ENCODE measurements at places on chromosomes 1 and 21.

- DNase-seq, result peak; percentile 53
These were observed 32.8 kb downstream of the C2CD2 start for GRCh38 chr21:41921021-41921420.

DNA sequence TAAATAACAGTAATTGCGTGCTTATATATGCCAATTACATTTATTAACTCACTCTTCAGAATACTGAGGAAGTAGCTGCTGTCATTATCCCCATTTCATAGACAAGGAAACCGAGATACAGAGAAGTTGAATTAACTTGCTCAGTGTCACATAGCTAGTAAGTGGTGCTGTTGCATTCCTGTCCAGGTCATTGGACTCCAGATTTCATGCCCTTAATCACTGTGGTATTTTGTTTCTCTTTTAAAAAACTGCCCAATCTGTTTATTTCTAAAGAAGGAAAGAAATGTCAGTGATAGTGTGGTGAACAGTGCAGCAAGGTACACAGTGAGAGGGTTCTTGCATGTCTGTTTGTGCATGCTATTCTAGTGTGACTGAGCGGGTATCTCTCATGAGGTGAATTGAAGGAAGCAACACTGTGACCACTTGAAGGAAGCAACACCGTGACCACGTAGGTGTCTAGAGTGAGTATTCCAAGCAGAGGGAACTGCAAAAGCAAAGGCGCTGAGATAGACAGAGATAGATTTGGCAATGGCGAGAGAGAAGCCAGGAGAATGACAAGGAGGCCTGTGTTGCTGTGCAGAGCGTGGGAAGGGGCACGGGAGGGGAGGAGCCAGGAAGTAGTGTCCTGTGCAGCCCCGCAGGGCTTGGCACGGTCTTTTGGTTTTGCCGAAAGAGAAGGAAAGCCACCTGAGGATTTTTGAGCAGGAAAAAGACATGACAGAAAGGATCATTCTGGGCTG is 95.9 kb downstream of the CAMTA1 start:
- no peak for DNase-seq

DNA sequence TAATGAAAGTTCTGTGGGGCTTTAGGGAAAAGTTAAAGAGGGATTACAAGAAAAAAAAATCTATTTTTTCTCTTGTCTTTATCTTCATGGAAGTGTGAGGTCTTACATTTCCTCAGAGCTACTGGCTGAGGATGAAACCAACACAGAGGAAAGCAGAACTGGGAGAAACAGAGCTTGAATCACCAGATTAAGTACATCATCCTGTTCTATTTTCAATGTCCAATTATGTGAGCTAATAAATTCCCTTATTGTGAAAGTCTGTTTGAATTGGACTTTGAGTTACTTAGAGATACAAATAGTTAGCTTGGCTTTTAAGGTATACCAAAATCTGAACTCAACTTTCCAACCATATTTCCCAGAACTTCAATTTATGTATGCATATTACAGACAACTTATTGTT is 69.2 kb downstream of the LPGAT1 start:
- no peak for DNase-seq

DNA sequence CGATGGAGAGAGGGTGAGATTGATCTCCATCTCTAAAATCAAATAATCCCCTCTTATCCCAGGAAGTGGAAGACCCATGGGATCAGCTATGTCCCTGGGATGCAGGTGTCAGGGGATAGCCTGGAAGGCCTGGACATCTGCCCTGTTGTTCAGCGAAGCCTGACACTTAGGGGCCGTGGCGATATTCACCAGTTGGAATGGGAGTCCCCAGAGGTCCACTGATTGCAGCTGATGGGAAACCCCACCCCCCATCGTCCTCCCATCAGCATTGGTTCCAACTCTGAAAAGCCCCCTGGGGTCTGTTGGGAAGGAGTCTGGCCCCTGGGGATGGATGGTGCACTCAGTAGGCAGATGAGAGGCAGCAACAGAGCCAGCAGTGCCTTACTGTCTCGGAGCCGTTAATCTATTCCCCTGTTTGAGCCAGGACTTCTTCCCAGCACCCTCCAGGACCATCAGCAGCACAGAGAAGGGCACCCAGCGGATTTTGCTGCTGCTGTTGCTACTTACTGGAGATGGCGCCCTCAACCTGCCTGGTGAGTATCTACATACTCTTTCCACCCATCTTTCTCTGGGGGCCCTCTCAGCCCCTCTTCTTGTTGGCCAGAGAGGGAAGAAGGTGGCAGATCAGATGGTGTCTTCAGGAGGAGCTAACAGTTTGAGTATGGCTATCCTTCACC is 13.4 kb downstream of the CATSPER4 start:
- DNase-seq, result no peak

DNA sequence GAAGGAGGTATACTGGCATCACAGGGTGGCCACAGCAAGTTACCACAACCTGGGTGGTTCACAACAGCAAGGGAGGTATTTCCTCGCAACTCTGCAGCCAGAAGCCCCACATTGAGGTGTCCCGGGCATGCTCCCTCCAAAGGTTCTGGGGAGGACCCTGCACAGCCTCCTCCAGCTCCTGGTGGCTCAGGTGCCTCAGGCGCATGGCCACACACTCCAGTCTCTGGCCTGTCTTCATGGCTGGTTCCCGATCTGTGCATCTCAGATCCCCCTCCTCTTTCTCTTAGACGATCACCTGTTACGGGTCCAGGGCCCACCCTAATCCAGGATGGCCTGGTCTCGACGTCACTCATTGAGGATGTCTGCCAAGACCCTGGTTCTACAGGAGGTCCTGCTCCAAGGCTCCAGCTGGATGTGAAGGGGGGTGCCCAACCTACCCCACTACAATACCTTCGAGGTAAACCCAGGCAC is 6.7 kb upstream of the ARF1 start:
- DNase-seq, result no peak

DNA sequence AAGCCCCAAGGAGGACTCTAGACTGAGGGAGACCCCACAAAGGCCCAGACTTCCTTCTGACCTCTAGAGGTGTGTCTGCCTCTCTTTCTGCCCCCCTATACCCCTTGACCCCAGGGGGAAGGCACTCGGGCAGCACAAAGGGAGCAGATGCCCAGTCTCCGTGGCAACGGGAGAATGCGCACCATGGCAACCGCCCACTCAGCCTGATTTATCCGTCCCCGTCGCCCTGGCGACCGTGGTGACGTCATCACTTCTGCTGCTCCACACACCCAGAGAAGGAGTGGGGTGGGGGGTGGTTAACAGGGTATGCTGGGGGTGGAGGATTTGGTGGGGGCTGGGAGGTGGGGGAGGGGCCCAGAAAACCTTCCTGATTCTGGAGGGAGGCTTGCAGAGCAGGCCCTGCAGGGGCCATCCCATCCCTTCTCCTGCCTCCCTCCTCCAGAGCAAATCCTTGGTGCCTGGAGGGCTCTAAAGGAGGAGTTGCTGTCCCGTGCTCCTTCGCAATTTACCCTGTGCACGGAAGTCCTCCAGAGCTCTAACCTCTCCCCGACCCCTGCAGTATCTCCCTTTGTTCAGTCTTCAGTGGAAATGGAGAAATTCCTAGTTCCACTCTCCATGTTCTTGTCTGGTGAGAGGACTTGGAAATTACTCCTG is 6.3 kb downstream of the CELF3 start:
- DNase-seq, result no peak

- DNase-seq, result no peak
These were observed 175.4 kb upstream of the IGSF21 start for GRCh38 chr1:17932164-17932563.

GRCh38 chr1:213247038-213247437 is 196.0 kb downstream of the RPS6KC1 start:
- DNase-seq, result no peak

DNA sequence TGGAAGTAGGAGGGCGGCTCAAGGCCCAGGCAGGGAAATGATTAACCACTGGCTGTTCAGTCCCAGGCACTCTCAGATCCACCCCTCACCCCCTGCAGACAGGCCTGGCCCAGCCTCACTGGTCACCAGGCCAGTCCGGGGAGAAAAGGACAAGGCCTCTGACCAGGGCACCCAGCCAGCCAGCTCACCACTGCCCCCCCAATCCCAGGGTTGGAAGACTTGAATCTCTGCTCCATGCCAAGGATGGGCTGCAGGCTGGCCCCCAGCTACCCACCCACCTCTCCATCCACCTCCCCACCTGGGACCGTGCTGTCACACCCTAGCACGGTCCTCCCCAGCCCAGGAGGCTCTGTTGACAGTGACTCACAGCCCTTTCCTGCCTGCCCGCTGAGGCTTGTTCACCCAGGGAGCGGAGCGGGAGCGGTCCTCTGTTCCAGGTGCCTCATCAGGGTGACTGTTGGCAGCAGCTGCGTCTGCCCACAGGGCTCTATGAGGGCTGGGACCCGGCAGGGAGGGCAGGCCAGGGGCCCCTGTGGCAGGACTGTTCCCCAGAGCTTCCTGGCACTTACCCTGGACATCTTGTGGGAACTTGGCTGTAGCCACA is 2.2 kb downstream of the LAD1 start:
- no peak for DNase-seq

GRCh38 chr1:20975668-20976067 is 188.6 kb upstream of the HP1BP3 start:
- no peak for DNase-seq

DNA sequence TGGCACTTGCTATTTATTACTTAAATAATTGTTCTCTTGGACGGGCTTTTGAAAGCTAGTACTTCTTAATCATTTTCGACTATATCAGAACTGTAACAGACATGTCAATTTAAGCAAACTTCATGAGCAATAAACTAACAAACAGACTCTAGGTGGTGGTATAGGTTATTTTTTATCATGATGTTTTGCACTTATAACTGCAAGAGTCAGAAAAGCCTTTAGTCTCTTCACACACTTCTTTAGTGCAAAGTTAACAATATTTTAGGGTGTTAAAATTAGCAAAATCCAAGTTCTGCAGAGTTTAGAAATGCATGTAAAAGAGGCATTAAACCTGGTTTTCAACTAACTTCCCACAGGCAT is 2.2 kb downstream of the NRIP1 start:
- DNase-seq, result no peak

DNA sequence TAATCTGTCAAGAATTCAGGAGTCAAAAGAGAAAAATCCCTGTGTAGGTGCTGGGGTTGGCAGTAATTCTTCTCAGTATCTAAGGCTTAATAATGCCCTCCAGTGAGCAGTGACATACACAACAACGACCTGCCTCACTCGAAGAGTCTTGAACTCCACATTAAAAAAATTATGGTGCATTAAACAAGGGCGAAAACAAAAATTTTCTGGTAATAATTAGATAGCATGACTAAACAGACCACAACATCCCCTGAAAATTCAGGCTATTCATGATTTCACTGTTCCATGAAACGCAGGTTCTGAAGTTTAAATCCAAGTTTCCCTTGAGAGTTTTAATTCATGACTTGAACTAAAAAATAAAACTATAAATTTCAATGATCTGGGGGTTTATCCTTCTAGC is 5.1 kb downstream of the SRSF4 start:
- DNase-seq, result no peak

DNA sequence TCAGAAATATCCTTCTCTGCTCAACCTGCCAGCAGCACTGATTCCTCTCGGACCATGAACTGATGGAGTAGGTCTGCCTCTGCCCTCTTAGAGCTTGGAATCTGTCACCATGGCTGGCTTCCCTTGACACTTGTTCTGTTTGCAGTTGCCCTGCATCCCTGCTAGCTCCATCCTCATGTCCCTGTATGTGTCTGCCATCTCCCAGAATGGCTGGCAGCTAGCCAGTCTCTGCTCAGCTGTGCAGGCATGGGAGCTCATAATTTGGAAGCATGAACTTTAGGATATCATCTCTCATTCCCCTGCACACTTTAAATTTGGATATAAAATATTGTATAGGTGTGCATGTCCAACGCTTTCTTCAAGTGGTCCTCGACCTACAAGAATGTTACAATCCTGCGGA is 95.4 kb downstream of the C1orf94 start:
- no peak for DNase-seq

DNA sequence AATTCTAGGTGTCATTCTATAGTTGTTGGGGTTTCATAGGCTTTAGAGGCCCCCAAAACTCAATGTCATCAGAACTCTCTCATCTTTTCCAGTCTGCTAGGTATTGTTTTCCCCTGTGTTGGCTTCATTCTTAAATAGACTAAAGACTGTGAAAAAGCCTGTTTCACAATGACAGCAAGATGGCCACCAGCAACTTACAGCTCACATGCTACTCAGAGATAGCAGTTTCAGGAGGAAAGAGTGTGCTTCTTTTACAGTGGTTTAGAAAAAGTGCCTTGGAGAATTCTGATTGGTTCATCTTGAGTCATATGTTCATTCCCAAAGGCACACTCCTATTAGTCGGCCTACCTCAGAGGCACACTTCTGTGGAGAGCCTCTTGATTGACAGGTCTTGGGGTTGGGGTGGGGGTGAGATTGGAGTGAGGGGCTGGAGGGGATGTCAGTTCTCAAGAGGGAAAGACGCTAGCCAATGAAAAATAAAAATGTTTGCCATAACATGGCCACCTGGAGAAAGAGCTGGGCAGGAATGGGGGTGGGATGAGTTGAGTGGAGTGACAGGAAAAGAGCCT is 8.5 kb downstream of the IL23R start:
- DNase-seq, result no peak

DNA sequence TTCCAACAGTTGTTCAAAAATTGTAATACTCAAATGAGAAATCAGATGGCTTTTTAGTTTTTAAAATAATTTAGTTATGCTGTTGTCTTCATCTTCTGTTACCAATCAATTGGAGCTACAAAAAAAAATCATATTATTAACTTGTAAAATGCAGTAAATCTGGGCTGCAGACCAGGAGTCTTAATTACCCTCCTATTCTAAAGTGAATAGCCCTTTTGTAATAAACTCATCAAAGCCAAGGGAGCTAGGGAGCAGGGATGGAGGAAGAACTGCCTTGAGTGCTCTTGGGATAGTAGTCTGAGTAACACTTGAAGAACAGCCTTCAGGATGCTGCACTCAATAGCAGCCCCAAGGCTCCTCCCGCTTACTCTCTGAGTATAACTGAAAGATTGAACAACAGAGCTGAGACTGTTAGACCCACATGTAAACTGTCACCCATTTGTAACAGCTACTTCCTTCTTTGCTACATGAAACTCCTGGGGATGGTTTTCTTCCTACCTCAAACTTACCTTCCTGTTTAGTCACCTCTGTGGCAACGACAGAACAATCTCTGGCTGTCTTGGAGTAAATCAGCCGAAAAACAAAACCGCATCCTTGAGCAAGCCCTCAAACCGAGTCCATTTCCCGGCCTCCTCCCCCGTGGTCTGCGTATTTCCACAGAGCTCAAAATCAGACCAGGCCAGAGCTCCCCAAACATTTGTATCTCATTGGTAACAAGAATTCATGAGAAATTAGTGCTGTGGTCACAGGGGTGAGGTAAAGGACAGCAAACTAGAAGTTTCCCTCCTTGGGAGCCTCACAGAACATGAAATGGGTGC is 55.9 kb downstream of the CD58 start:
- DNase-seq, result no peak

DNA sequence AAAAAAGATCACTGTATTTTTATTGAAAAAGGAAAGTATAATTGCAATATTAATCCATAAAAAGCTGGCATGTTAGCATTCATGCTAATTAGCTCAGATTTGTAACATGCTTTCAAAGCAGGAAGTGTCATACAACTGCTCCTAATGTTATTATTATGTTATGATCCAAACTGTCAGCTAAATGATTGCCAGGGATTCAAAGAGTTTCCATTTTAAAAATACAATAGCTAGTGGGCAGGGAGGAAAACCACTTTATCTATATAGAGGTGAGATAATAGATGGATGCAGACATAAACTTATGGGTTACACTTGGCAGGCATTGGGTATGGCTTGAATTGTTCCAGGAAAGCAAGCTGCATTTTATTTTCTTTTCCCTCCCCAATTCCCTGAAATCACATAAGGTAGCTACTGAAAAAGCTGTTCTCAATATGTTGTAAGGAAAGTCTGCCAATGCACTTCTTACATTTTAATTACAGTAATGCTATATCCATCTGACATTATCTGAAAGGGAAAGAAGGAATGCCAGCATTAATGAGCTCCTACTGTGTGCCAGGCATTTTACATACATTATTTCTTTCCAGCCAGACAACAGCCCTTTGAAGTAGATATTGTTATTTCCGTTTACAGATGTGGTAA is 9.8 kb upstream of the MYSM1 start:
- no peak for DNase-seq
